Right ventricle myocardium superior (tissue), 1 donor: ENCODE measurements at places on chromosomes 7 and 10.

DNA sequence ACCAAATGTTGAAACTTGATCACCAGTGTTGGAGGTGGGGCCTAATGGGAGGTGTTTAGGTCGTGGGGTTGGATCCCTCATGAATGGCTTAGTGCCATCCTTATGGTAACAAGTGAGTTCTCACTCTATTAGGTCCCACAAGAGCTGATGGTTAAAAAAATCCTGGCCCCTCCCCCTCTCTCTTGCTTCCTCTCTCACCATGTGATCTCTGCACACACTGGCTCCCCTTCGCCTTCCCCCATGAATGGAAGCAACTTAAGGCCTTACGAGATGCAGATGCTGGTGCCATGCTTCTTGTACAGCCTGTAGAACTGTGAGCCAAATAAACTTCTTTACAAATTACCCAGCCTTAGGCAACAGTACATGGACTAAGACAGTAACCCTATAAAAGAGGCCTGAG, 62.7 kb downstream of the PPP1R3C start:
- DNase-seq = no peak

DNA sequence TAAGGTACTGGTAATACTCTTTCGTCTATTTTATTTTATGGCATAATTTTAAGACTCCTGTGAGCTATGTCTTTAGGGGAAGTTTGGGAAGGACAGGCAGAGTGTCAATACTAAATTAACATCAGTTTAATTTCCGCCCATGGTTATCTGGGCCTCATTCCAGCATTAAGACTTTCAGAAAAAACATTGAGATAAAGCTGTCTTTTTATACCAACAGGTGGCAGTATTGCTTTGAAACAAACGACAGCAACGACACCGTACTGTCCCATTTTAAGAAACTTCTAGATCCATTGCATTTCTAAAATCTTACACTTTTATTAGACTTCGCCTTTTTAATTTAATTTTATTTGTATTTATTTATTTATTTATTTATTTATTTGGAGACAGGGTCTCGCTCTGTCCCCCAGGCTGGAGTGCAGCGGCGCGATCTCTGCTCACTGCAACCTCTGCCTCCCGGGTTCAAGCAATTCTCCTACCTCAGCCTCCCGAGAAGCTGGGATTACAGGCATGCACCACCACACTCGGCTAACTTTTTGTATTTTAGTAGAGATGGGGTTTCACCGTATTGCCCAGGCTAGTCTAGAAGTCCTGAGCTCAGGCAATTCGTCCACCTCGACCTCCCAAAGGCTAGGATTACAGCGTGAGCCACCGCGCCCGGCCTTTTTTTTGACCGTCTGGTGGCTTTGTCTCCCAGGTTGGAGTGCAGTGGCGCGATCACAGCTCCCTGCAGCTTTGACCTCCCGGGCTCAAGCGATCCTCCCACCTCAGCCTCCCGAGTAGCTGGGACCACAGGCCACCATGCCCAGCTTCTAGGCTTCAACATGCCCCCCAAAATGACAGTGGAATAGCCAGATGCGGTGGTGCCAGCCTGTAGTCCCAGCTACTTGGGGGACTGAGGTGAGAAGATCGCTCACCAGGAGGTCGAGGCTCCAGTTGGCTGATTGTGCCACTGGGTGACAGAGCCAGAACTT, 78.7 kb upstream of the C1GALT1 start:
- no peak for DNase-seq

DNA sequence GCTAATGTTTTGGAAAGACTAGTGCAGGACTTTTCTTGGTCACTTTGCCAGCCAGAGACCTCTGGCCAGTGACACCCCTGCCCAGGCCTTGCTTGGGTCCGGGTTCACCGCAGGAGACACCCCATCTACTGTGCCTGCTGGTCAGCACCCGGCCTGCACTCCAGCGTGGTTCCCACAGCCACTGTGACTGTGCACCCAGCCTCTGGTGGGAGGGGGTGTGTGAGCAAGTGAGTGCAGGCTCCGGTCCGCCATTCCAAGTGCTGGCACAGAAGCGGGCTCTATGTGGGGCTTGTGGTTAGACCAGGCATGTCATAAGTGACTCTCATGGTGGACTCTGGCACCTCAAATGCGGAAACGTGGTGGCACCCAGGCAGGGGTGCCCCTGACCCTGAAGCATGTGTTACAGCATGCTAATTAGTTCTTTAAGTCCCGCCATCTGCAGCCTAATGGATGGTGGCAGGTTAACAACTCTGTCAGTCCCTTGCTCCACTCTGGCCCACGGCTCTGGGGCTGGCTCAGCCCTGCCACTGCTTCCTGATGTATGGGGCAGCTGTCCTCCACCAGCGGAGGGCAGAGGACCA, 311.9 kb upstream of the HGF start:
- no peak for DNase-seq

DNA sequence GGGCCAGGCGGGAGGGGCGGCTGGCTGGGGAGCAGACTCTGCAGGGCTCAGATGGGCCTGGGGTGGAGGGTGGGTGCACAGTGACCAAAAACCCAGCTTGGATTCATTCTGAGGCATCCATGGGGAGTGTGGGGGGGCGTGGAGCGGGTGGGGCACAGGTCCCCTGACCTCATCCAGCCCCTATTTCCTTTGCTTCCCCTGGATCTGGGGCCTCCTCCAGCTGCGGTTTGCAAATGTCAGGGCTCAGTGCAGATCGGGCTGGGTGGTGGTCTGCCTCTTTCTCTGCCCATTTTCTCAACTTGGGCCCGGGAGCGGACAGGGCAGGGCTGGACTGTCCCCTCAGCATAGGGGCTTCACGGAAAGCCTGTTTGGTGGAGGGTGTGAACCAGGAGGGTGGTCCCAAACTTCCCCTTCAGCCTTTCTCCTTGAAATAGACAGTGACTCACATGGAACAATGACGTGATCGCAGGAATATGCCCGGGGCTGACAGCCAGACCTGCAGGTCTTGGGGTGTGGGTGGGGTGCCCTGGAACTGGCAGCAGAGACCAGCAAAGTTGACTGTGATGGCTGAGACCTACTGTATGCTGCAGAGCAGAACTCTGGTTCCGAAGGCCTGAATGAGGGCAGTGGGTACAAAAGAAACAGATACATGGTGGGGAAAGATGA, 72.9 kb upstream of the PODXL start:
- DNase-seq = no peak

GRCh38 chr10:44958196-44958897, 1.3 kb upstream of the RASSF4 start:
- DNase-seq = no peak

GRCh38 chr10:81036257-81036656, 498.6 kb downstream of the SH2D4B start:
- DNase-seq = no peak

GRCh38 chr7:360454-361100, 70.6 kb downstream of the FOXL3 start:
- DNase-seq = peak; percentile 35

DNA sequence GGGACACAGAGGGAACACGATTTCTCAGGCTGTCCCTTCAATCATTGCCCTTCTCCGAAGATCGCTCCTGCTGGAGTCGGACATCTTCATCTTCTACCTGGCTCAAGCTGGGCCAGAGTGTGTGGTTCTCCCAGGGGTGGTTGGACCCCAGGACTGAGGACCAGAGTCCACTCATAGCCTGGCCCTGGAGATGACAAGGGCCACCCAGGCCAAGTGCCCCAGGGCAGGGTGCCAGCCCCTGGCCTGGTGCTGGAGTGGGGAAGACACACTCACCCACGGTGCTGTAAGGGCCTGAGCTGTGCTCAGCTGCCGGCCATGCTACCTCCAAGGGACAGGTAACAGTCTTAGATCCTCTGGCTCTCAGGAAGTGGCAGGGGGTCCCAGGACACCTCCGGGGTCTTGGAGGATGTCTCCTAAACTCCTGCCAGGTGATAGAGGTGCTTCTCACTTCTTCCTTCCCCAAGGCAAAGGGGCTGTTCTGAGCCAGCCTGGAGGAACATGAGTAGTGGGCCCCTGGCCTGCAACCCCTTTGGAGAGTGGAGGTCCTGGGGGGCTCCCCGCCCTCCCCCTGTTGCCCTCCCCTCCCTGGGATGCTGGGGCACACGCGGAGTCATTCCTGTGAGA, 23.3 kb downstream of the TBATA start:
- peak; percentile 27 for DNase-seq

DNA sequence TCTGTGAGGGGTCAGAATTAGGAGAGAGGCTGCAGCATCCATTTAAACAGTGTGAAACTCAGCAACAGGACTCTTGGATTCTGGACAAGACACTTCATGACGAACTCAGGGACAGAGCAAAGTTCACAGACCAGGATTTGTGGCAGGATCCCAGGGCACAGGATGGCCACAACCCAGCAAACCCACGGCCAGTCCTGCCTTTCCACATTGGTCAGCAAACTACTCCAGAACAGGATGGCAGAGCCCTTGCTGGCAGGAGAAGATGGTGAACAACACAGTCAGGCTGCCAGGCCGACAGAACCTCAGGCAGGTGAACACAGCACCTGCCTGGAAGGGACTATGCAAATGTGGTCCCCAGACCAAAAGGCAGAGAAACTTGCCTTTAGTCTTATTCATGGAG, 34.4 kb downstream of the VSTM4 start:
- DNase-seq = no peak

- no peak for DNase-seq
These were observed 173.6 kb upstream of the STEAP4 start for GRCh38 chr7:88480271-88480670.

GRCh38 chr7:140902303-140902953, 22.3 kb downstream of the BRAF start:
- no peak for DNase-seq
